CD4-positive, alpha-beta T cell treated with Interleukin-4 for 1 hour (primary cell): ENCODE measurements at places on chromosomes 6 and 20.

DNA sequence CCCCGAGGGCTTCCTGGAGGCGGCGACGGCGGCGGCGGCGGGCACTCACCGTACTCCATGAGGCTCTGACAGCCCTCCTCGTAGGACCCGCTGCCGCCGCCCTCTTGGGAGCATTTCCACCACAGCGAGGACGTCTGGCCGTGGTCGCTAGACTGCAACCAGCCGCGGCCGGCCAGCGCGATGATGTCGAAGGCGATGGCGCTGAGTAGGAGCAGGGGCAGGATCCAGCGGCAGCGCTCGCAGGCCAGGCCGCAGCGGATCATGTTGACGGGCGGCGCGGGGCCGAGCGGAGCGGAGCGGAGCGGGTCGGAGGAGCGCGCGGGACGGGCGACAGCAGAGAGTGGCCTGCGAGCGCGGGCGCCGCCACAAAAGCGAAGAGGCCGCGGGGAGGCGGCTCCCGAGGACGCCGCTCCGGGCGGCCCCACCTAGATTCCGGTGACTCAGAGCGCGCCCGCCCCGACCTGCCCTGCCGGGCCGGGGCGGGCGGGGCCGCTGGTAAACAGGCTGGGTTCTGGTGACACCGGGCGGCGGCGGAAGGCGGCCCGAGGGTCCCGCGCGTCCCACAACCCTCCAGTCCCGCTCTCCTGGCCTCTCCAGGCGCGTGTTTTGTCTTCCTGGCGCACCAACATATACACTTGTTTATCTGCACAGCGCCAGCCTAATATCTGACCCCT, at the start of gene PERP:
PERP (minus strand) TSS at position 342 of the 674 bp plus-strand sequence; CDS start at position 263, 79 bp downstream.
- DNase-seq = peak; percentile 52

DNA sequence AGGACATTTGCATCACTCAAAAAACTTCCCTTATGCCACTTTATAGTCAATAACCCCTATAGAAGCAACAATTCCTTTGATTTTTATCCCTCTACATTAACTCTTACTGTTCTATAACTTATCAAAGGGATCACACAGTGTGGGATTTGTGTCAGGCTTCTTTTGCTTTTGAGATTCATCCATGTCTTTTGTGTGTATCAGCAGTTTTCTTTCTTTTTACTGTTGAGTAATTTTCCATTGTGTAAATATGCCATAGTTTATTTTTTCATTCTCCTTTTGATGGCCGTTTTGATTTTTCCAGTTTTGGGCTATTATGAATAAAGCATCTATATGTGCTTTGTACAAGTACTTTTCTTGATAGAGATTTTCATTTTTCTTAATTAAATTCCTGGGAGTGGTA, 657.9 kb downstream of the EPM2A start:
- DNase-seq = no peak

- DNase-seq = peak; percentile 80
These were observed 6.6 kb upstream of the BTNL2 start for GRCh38 chr6:32413427-32414047.

- no peak for DNase-seq
These were observed 7.6 kb downstream of the SPATS1 start for GRCh38 chr6:44349904-44350649.

DNA sequence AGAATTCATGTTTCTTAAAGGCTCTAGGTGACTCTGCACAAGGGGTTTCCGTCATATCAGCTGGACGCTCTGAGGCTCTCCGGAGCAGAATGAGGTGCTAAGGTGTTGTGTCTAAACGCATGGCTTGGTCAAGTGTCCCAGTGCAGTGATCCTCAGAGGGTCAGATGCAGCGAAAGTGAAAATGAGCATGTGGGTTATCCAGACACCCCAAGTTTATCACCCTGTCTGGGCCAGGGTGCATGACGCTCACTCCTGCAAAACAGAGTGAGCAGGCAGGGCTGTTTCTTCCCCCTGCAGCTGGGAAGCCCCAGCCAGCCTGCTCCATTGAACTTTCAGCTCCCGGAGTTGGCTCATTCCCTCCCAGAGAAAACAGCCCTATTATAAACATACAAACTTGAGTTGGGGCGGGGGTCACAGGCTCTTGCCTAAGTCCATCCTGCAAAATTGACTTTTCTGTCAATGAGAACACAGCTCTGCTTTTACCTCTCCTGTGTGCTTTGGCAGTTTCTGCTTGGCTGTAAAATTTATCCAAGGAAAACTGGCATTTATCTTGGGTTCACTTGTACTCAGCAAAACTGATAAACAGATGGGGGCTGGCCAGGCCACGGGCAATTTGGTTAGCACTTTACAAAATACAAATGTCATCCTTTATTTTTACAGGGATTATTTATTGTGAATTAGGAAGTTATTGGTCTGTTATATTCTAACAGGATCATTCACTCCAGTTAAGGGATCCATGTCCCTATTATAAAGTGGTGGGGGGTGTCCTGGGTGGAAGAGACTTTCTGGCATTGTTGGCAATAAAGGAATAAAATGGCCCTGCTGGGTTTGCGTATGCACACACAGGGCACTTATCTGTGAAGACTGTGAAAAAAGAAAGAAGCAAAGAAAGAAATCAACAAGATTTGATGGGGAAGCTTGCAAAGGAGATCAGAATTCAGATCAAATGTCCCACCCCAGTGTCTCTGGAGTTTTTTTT, 154.9 kb downstream of the FOXA2 start:
- DNase-seq = no peak

GRCh38 chr6:87027021-87027420, 67.9 kb downstream of the CGA start:
- no peak for DNase-seq

DNA sequence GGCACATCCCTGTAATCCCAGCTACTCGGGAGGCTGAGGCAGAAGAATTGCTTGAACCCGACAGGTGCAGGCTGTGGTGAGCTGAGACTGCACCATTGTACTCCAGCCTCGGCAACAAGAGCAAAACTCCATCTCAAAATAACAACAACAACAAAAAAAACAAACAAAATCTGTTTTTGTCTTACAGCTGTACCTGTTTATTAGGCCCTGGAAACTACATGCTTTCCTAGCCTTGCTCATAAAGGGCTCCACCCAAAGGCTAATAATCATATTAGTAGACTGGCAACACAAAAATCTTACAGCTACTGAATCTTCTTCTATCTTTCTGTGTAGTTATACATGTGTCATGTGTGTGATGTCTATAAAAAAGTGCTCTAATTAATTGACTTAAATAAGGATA, 503.9 kb upstream of the EYS start:
- no peak for DNase-seq

- no peak for DNase-seq
These were observed 828.4 kb downstream of the HACE1 start for GRCh38 chr6:104031346-104031745.

DNA sequence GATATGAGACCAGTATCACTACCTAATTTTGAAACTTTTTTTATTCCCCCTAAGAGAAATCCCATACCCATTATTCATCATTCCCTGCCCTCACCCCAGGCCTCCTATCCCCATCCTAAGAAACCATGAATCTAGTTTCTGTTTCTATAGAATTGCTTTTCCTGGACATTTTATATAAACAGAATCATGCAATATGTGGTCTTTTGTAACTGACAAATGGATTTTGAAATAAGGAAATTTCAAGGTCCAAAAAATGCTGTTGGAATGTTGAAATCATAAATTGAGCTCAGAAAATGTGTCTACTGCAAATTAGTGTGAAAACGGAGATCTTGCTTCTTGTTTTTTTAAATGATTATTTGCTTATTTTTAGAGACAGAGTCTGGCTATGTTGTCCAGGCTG, 25.1 kb downstream of the RNF217 start:
- no peak for DNase-seq

- DNase-seq = no peak
These were observed 17.3 kb upstream of the TXLNB start for GRCh38 chr6:139308936-139309603.

DNA sequence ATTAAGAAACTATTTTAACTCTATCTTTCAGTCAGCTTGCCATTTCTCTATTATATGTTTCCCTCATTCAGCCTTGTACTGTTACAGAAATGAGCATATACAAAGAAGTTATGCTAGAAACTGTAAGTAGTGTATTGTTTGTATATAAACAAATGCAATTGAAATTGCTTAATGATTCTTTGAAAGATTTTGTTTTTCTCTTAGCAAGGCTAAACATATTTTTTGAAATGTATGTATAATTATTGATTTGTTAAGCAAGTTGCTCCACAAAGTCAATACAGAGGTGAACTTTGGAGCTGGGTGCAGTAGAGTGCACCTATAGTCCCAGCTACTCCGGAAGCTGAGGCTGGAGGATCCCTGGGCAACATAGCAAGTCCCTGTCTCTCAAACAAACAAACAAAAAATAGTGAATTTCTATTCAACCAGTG, 253.6 kb downstream of the RNGTT start:
- DNase-seq = no peak

DNA sequence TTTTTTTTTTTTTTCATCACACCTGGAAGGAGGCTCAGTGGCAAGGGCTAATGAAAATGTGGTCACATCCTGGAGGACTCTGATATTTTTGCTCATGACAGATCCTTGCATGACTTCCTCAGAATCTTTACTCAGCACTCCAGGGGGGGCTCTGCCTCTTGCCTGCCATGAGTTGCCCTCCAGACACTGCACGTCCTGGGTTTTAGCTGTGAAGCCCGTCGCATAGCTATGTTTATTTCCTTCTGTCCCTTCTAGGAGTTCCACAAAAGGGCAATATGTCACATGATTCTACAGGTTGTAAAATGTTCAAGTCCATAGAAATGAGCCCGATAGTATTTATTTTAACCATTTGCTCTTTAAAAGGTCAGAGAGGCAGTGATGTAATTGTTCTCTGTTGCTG, 18.2 kb downstream of the MAS1 start:
- no peak for DNase-seq

GRCh38 chr20:49969234-49969633, 13.5 kb upstream of the SNAI1 start:
- DNase-seq = no peak
